ENCODE measurements at places on chromosomes 3 and 15.

- DNase-seq, result peak; percentile 20
These were observed 2.2 kb upstream of the THRB start for GRCh38 chr3:24496529-24497482.

DNA sequence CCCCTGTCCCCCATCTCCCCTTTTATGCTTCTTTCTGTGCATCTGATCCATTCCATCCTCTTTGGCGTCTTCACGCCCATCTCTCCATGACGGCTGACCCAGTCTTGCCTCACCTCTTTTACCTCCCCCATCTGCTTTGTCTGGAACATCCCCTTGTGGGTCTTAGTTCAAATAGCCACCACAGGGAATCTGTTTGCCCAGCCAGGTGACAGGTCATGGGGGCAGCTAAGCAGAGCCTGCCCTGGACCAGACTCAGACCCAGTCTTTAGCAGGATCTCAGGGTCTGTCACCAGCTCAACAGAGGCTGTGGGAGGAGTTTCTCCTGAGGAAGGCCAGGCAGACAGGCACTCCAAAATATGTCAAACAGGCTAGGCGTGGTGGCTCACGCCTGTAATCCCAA, 28.1 kb downstream of the COLQ start:
- DNase-seq, result no peak

- DNase-seq, result no peak
These were observed 18.3 kb upstream of the TMEM158 start for GRCh38 chr3:45244356-45244755.

DNA sequence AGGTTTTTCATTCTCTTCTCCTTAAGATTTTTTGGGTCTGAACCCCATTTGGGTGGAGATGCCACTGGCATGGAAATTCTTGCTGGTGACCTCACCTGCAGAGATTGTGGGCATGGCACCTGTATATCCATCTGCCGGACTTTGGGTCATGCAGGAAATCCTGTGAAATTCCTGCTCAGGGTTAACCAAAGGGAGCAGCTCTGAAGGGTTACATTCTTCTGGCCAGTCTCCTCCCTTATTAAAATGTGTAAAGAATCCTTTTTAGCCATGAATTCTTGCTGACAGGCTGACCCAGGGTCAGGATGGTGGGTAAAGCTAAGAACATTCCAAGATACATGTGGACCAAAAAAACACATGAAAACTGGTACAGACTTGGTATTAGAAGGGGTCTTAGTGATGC, 27.4 kb downstream of the ARHGEF26 start:
- no peak for DNase-seq

- DNase-seq, result no peak
These were observed 64.4 kb downstream of the SLMAP start for GRCh38 chr3:57820479-57820878.

GRCh38 chr3:16587681-16588060, 17.6 kb downstream of the DAZL start:
- no peak for DNase-seq

- DNase-seq, result no peak
These were observed at the start of gene LTK for GRCh38 chr15:41513506-41514227. Gene LTK, minus strand, starts transcription at chr15:41513827. Its CDS starts 118 bp downstream, at chr15:41513709.

- no peak for DNase-seq
These were observed 87.4 kb downstream of the THSD4 start for GRCh38 chr15:71202712-71203111.

DNA sequence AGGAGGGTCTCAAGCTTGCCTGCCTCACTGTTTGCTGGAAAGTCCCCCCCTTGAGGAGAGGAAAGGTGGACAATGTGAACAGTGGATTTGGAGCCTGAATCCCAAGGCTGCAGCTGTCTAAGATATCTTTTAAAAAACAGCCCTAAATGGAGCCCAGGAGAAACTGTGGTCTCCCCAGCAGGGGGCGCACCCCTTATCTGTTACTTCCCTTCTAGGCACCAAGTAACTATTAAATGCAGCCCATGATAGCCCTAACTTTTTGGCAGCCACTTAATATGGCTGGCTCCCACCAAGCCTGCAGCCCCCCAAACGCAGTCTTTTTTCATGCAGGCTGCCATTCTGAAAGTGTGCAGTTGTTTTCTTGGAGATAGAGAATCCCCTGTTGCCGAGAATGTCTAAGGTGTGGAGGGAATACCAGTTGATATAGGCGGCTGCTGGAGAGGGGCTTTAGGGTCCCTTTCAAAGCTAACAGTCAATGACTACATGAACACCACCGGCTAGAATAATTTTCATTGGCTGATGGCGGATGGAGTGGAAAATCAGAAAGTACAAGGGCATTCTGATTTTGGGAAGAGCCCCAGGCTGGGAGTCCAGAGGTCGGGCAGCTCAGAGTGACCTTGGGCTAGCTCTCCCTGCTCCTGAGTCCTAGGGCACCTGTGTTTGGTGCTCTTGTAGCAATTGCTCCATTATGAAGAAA, 1.3 kb downstream of the RHCG start:
- DNase-seq, result no peak

- no peak for DNase-seq
These were observed 105.7 kb downstream of the TUSC7 start for GRCh38 chr3:116815321-116815720.

GRCh38 chr3:3998140-3998922, 199.1 kb downstream of the LRRN1 start:
- no peak for DNase-seq

GRCh38 chr15:82750831-82751180, 41.1 kb upstream of the AP3B2 start:
- DNase-seq, result no peak

GRCh38 chr15:45670091-45670490, 35.3 kb downstream of the SQOR start:
- DNase-seq, result no peak

GRCh38 chr3:139534992-139535879, 4.3 kb downstream of the RBP1 start:
- peak; percentile 50 for DNase-seq

DNA sequence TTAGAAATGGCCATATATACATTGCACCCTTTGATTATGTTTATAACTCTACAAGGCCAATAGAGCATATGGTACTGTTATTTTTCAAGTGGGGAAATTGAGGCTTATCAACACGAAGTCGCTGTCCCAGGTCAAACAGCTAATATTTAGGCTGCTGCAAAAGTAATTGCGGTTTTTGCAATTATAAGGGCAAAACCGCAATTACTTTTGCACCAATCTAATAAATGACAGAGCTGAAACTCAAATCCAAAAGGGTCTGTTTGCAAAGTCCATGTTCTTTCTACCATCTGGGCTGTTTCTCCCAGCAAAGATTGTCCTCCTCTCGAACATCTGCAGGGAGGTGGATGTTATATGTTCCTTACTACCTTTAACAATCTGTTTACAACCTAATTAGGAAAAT, 147.2 kb downstream of the CADPS start:
- DNase-seq, result no peak

DNA sequence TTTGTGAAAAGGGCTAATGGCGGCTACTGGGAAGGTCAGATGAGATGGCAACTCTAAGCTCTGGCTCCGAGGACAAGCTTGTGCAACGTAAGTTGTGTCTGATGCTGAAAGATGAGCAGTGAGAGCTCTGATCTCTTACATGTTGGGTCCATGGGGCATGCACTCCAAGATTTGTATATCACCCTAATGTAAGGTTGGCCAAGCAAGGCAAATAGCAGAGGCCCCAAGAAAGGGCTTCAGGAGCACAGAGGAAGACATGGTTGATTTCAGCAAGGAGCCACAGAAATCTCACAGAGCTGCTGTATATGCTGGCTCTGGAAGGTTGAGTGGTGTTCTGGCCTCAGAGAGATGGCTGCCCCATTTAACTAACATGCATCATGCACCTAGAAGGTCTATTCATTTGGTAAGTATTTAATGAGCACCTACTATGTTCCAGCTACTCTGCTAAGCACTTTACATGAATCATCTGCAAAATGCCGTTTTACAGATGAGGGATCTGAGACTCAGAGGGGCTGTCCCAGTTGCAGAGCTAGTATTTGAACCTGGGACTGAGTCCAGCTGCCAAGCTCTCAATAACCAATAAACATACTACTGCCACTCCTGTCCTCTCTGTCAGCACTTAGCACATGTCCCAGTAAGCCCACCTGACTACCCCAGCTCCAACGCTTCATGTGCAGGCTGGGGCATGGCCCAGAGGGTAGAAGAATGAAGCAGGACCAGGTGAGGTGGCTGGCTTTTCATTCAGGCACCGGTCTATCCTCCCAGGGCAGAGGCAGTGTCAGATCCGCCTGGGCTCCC, 27.8 kb upstream of the ATP2B2 start:
- DNase-seq, result no peak

DNA sequence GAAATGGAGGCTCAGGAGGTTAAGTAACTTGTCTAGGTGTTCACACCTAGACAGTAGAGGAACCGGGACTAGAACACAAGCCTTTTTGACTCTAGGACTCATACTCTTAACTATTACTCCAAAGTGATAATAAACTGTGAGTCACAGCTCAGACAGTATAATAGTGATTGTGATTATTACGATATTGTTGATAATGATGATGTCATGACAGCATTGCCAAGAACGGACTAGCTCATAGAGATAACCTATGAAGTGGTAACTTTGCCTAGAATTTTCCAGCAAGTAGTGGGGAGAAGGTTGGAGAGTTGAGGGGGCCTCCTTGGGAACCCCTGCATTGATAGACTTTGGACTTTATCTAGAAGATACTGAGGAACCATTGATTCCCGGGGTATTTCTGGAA, 34.0 kb downstream of the STARD5 start:
- DNase-seq, result no peak

GRCh38 chr15:94186770-94187331, 44.5 kb upstream of the MCTP2 start:
- no peak for DNase-seq

- no peak for DNase-seq
These were observed 298.6 kb upstream of the LYSMD4 start for GRCh38 chr15:100031665-100032357.

GRCh38 chr3:121998611-121999473, 23.2 kb downstream of the ILDR1 start:
- no peak for DNase-seq

DNA sequence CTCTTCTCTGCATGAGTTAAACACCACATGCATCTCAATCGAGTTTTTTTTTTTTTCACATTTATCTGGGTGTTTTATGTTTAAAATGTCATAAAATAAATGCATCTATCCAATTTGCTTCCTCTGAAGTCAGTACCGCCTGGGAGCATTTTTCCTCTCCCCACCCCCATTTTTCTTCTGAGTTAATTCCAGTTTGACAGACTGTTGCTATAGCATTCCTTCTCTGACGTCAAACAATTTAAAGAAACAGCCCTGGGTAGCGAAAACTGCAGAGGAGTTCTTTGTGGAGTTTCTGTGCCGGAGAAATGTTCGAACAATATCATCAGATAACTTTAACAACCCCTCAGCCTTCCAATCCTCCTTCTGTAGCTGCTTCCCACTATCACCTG, 900 bp upstream of the GNB4 start:
- DNase-seq, result no peak

GRCh38 chr3:32758375-32758753, 59.4 kb upstream of the TRIM71 start:
- DNase-seq, result no peak

GRCh38 chr3:42780892-42781700, 8.0 kb upstream of the CCDC13 start:
- no peak for DNase-seq

DNA sequence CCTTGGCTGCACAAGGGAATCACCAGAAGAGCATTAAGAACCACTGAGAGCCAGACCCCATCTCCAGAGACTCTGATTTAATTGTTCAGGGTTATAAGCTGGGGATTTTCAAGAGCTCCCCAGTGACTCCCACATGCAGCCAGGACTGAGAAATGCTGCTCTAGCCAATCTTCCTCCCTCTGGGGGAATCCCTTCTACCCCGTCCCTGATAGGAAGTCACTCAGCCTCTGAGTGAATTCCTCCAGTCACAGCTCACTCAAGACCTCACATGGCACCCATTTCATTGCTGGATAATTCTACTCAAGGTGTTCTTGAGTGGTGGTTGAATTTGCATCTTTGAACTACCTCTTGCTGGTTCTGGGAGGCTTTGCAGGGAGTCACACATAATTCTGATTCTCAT, 10.7 kb downstream of the CCR3 start:
- no peak for DNase-seq

GRCh38 chr3:153099131-153099530, 62.9 kb upstream of the RAP2B start:
- no peak for DNase-seq

DNA sequence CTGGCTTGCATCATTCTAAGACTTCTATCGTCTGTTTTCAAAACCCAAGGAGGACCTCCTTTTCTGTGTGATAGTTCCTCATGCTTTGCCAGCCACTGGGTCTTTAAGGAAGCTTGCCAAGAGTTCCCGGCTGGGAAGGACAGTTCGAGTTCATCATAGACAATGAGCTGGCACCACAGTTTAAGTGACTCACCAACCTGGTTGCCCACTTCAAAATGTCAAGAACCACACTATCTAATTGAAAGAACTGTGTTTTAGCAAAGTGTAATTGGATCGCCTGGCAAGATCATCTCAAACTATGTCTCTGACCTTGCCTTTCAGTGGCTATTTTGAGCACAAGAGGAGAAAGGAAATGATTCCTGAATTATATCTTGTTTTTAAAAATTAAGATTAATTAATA, 27.9 kb downstream of the SOX2 start:
- no peak for DNase-seq

DNA sequence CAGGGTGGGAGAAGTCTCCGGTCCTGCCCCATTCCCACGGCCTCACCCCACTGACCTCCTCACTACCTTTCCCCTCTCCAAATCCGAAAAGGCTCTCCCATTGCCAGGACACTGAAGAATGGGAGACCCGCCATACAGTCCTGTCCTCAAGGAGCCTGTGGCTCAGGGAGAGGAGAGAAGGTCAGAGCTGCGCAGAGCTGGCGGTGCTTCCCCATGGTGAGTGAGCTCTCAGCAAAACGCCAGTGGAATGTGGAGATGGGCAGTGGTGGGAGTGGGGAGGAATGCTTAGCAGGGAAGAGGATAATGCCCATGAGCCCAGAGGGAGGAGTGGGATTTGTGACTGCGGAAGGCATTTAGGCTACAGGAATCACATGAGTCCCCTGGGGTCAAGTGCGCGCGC, 20.1 kb downstream of the FAM43A start:
- no peak for DNase-seq

- no peak for DNase-seq
These were observed 6.7 kb upstream of the DGKG start for GRCh38 chr3:186368717-186369116.

DNA sequence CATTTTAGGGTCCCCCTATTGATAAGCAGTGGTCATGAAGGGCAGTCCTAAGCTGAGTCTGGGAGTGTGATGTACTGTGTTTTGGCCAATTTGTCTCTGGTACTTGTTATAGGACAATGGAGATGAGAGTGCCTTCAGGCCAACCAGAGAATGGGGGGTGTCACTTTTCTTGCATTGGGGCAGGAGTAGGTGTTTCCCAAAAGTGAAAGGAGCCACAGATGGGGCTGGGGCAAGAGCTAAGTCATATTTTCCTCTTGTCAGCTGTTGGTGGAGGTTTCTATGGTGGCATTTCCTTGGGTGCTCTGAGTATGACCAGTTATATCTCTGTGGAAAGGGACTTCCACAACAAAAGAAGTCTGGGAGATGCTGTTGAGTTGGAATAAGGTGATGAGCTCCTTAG, 24.7 kb upstream of the BSN start:
- no peak for DNase-seq

DNA sequence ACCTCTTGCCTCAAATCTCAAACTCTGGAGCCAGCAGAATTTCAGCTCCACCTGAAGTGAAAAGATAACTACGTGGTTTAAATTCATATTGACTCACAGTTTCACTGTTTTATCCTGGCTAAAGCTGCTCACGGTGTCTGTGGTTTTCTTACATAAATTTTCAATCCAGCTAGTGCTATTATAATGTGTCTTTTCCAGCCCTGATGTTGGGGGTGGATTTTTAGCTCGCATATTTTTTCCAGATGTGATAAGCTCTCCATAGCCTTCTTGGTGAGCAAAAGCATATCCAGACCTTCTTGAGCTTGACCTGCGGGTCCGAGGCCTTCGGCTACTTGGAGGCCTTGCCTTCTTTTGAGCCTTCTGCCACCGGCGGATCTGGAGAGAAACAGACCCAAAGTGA, 239.3 kb downstream of the DTWD1 start:
- no peak for DNase-seq
